T-helper 9 cell (primary cell): ENCODE measurements at places on chromosomes 1 and 21.

DNA sequence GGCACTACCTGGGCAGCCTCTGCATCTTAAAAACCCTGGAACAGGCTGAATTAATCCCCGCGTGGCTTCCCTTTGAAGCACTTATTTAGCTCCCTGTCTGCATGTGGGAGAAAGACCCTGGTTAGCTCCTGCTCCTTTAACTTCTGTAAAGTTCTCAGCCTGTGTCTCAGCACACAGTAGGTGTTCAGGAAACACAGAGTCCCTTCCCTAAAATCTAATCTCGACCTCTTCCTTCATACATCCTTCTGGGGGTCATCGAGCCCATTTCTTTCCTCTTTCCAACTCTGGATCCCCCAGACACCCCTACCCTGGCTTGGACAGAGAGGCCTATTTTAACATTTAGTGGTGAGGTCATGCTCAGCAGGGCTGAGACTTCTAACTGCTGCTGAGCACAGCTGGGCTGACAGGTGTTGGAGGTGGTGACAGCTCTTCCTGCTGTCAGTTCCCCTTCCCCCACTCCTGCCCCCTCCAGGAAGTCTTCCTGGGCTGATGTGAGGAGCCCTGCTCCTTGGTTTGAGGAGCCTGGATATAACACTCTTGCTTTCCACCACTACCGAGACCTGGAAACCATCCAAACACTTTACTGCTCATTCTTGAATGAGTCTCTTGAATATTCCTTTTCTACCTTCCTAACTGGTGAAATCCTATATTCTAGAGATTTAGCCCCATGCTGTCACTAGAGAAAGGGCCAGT, 5.3 kb downstream of the E2F2 start:
- no peak for DNase-seq

DNA sequence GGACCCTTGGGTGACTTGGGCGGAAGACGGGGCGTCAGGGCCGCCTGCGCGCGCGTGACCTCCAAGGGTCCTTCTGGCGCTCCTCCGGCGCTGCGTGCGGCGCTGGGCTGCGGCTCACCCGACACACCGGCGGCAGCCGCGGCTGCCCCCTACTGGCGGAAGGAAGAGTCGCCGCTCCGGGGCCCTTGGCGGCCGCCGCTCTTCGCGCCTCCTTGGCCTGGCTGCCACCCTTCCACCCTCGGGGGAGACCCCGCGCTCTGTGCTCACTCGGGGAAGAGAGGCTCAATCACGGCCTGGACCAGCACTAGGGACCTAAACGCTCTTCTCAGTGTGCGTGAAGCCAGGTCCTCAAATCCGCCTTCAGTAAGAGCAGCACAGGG, 89.7 kb downstream of the DMRTA2 start:
- DNase-seq: peak; percentile 24

- DNase-seq: peak; percentile 48
Observed at GRCh38 chr1:206685769-206686477, 1.2 kb downstream of the MAPKAPK2 start.

DNA sequence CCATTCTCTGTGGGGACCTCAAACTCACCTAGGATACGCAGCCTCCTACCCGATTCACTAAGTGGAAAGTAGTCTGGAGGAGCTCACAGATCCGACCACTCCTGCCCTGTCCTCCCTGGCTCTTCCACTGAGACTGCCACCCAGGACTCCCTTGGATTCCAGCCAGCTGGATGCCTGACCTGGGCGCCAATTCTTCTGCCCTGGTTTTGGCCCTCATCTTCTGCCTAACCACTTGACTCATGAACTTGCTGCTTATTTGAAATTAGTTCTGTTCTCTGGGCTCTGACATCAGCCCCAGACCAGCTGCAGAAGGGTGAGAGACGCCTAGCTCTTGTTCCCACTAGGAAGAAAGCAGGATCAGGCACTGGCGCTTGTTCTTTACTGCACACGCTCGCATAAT, 48.9 kb downstream of the SLC35D1 start:
- no peak for DNase-seq

- DNase-seq: no peak
Observed at GRCh38 chr1:168772428-168773060, 43.5 kb upstream of the DPT start.

DNA sequence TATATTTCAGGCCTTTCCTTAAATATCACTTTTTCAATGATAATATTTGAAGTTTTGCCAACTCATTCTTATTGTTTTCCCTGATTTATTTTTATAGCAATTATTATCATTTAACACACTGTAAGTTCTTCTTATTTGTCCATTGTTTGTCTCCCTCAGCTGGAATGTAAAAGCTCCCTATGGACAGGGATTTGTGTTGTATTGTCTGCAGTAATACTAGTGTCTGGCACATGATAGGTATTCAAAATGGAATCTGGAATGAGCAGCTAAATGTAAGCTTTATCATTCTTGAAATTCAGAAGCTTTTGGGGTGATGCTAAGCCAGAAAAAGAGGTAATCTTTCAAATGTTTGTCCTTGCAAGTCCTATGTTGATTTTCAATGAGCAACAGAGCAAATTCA, 112.1 kb downstream of the NEGR1 start:
- no peak for DNase-seq

DNA sequence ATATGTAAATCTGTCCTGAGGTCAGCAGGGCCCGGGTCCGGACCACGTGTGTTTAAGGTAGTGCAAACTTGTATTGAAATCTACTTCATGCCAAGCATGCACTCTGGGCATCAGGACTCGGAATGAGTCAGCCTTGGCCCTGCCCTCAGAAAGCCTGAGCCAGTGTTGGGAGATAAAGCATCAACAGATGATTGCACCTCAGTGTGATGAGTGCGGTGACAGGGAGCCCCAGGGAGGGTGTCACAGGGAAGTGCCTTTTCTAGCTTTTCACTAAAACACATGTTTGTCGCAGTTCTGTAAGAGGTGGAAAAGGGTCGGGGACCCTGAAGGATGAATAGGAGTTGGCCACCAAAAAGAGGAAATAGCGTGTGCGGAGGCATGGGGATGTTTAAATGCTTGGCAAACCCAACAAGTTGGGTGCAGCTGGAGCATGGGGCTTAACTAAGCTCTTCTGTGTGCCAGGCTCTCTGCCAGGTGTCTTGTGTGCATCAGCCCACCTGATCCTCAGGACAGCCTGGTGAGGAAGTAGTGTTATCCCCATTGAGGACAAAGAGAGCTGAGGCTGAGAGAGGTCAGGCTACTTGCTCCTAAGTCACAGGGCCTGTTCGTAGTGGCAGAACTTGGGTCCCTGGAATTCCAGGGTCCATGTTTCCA, 48.2 kb upstream of the EPB41 start:
- DNase-seq: no peak

GRCh38 chr1:237681210-237681609, 209.5 kb downstream of the ZP4 start:
- DNase-seq: no peak

DNA sequence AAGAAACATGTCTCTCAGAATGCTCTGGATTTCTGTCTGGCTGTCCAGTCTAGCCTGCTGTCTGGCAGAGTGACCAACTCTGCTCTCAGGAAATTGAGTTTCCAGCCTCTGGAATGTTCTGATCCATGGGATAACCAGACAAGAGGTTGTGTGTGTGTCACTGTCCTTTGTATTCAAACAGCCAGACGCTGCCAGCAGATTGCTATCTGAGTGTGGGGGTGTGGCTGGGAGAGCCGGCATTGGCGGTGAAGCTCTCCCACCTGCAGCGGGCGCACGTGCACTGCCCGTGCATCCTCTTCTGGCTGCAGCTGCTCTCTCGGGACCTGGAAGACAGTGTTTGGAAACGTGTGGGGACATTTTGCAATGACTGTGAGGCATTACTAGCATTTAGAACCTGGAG, 26.1 kb downstream of the PKP1 start:
- no peak for DNase-seq

- no peak for DNase-seq
Observed at GRCh38 chr1:207020709-207021107, 11.8 kb downstream of the C1orf116 start.

GRCh38 chr1:119791377-119791776, 19.9 kb downstream of the REG4 start:
- no peak for DNase-seq

GRCh38 chr1:210770396-210770984, 363.5 kb downstream of the KCNH1 start:
- DNase-seq: no peak

- no peak for DNase-seq
Observed at GRCh38 chr1:113217447-113218208, 144.6 kb downstream of the LRIG2 start.

GRCh38 chr1:225691861-225692516, 39.1 kb upstream of the ENAH start:
- no peak for DNase-seq

DNA sequence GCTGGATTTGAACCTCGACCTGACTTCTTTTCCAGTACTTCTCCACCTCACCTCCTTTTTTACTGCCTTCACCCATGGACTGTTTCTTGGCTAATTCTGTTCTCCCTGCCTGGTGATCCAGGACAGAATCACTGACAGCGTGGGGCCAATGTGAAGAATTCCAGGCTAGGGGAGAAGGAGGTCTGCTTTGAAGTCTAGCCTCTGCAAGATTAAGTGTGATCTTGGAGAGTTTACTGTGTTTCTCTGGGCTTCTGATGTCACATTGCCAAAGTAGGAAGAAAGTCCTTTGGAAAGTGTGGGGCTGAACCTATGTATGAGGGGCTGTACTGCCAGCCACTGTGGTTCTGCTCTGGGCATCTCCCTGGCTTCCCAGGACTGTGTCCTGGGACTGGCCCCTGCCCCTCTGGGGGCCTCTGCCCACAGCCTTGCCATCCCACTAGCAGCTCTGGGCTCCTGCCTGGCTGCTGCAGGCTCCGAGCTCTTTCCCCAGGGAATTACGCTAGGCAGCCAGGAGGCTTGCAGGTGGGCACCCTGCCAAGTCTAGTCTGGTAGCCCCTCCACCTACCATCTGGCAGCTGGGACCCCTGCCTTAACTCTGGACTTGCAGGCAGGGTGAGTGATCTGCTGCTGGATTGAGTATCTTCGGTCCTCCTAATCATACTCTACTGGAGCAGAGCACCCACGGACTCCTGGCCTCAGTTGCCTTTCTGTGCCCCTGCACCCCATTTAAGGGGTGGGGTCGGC, 52.2 kb downstream of the YARS1 start:
- DNase-seq: no peak

DNA sequence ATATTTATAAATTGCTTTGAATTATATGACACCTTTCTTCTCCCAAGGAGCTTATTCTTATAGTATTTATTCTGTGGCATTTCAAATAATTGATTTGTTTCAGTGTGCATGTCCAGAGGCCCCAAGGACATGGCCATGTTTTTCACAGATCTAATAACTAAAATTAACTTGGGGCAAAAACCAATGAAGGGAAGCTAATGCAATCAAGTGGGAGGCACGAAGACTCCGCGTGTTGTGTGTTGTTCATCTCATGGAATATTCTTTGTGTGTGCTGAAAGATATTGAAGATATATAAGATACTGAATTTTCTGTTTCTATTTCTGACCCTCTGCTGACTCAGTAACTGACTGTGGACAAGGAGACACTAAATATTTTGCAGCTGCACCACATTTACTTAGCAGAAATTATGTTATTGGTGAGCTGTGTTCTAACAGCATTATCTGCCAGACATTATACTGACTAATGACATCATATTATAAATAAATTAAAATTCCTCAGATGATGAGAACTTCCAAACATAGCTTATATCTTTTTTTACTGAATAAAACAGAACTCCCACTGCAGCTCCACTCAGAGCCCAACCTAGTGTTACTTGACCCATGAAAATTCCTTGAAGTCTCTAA, 519.3 kb upstream of the CXADR start:
- DNase-seq: no peak

DNA sequence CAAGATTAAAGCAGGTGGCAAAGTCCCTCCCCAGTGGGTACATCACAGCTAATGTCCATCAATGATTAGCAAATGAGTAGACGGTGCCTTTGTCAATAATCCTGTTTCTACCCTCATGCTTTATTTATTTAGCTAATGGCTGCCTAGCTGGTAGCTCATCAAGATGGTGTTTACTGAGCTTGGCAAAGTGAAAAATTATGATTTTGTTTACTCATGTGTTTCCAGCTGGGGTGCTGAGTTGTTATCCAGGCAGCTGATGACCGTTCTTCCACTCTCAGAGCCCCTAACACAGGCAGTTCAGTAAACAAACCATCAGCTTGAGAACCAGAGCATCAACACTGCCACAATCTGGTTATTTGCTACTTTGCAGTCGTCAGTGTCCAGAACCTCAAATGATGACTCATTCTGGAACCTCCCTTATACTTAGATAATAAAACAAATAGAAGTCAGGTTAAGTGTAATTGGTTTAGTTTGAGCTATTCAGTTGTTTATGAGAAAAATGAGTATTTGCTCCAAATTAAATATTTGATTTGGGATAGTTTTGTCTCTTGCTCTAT, 163.9 kb downstream of the ST6GALNAC5 start:
- no peak for DNase-seq

- DNase-seq: no peak
Observed at GRCh38 chr1:187817782-187818181, 989.0 kb downstream of the PLA2G4A start.

DNA sequence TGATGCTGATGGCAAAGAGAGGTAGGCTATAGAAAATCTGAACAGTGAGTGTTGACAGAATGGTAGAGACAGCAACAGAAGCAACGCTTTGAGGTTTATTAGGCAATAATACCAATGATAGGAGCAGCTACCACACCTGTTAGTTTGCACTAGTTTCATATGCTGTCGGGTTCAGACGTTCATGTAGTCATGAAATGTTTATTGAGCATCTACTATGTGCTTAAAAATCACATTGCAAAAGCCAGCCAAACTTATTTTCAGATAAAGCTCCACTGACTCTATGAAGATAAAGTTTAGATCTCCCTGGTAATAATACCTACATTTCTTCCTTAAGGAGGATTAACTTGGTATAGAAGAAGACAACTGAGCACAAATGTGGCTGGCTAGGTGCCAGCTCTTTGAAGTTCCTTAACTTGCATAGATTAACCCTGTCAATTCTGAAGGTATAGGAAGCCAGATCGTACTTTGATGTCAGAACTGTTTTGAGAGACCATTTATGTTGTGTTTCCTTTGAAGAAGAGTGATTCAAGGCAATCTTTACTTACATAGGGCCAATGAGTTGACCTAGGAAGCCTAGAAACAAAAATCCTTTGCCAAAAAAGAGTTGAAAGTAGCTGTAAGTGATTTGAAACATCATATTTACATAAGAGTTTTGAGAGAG, 71.5 kb downstream of the DISP1 start:
- DNase-seq: no peak

GRCh38 chr1:155860970-155861510, 1.7 kb downstream of the SYT11 start:
- DNase-seq: no peak

DNA sequence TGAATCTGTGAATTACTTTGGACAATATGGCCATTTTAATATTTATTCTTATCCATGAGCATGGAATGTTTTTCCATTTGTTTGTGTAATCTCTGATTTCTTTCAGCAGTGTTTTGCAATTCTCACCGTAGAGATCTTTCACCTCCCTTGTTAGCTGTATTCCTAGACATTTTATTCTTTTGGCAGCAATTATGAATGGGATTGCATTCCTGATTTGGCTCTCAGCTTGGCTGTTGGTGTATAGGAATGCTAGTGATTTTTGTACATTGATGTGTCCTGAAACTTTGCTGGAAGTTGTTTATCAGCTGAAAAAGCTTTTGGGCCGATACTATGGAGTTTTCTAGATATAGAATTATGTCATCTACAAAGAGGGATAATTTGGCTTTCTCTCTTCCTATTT, 44.2 kb upstream of the NEGR1 start:
- no peak for DNase-seq

GRCh38 chr1:68185743-68186142, 46.6 kb downstream of the WLS start:
- no peak for DNase-seq
